ENCODE measurements at places on chromosomes 5 and 9.

GRCh38 chr5:82319651-82320376 is 41.7 kb upstream of the RPS23 start:
- no peaks in the 10 kb centered on the region for H3K4me1 ChIP-seq
- no peak overlapping the region for H3K27ac ChIP-seq
- DNase-seq: no peak
- H3K27me3 ChIP-seq: no peaks in the 10 kb centered on the region
- H3K36me3 ChIP-seq: peaks cover 7% of the 10 kb centered on the region

- peaks cover 1% of the 10 kb centered on the region for H3K27me3 ChIP-seq
- no peak overlapping the region for H3K4me3 ChIP-seq
- no peaks in the 10 kb centered on the region for H3K4me1 ChIP-seq
- DNase-seq: no peak
- H3K36me3 ChIP-seq: peaks cover 8% of the 10 kb centered on the region
These were observed 30.2 kb downstream of the FOXI1 start for GRCh38 chr5:170135796-170136490.

DNA sequence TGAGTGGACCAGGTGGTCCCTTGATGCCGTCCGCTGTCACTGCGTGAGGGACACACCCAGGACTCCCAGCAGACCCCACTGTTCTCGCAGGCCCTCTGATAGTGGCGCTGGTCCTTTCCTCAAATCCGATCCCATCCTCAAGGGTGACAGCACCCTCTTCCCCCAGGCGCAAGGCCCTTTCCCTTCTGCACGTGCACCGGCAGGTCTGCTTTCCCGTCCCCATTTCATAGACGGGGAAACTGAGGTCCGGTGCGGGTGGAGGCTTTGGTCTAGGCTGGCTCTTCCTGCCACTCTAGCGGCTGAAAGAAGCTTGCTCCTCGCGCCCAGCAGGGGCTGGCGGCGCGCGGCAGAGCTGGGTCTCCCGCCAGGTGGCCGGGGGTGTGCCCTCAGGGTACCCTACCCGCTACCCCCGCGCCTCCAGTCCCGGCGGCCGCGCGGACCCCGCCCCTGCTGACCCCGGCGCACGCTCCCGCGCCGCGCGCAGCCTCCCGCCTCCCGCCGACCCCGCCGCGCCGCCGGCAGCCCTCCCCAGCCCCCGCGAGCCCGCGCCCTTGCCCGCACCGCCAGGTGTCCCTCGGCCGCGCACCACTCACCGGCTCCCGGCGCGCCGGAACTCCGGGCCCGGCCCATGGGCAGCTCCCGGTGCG is 453 bp downstream of the RASGEF1C start:
- H3K4me3 ChIP-seq: peak overlapping the region; percentile 92
- no peaks in the 10 kb centered on the region for H3K36me3 ChIP-seq
- peak overlapping the region; percentile 34 for H3K27ac ChIP-seq
- peak; percentile 64 for DNase-seq
- peaks cover 14% of the 10 kb centered on the region for H3K27me3 ChIP-seq
- H3K4me1 ChIP-seq: peaks cover 10% of the 10 kb centered on the region

DNA sequence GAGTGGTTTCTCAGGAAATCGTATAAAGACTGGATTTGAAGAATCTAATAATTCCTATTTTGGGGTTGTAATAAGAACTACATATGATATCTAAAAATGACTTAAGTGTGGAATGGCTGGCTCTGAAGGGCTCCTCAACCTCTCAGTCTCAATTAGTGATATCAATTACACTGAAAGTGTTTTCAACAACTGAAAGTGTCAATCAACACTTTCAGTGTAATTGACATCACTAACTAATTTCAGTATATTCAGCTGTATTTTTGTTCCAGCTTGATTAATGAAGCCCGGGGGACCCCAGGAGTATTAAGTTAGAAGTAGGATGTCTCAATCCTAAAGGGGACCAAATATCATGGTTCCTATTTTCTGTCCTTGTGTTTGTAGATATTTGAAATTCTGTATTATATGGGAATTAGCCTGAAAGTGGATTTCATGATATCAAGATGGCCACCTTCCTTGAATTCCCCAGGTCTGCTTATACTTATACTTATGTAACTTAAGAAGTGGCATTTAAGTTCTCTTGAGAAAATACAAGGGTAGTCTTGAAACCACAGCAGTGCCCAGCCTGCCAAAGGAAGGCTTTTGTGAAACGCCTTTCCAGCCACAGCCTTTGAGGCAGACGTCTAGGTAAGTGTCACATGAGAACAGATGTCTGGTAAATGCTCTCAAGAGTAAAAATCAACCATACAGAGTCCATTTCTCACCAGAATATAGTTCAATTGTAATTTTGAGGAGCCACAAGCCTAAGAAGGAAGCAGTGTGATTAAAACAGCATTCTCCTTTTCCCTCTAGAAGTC is 4.6 kb downstream of the BASP1 start:
- peak overlapping the region; percentile 89 for H3K27ac ChIP-seq
- H3K27me3 ChIP-seq: peaks cover 28% of the 10 kb centered on the region
- DNase-seq: no peak
- peaks cover 41% of the 10 kb centered on the region for H3K4me1 ChIP-seq

- H3K27me3 ChIP-seq: no peaks in the 10 kb centered on the region
- H3K36me3 ChIP-seq: no peaks in the 10 kb centered on the region
- H3K4me1 ChIP-seq: no peaks in the 10 kb centered on the region
- H3K27ac ChIP-seq: no peak overlapping the region
These were observed 61.8 kb downstream of the SLC36A1 start for GRCh38 chr5:151509231-151509630.

DNA sequence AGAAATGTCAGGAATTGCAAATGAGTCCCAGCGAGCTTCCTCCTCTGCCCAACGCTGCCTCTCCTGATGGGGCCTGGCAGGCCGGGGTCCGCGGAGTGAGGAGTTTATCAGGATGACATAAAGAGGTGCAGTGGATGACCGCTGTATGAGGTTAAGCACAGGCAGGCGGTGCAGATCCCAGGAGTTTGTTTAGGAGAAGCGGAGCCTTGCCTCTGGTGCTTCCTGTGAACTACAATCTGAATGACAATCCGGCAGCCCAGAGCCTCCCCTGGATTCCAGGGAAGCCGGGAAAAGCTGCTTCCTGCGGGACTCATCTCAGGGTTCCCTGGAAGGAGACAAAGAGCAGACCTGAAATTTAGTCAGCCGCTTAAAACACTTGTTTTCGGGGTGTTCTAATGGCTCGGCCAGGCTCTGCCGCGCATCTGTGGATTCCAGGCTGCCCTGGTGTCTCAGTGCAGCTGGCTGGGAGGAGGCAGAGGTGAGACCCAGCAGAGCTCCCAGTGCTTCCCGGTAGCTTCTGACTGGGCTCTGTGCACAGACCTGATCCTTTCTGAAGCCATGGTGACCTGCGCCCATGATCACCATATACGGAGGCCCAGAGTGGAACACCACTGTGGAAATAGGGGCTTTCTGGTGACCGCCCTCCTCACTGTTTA is 69.8 kb upstream of the IRX4 start:
- H3K36me3 ChIP-seq: peaks cover 27% of the 10 kb centered on the region
- DNase-seq: no peak
- peak overlapping the region; percentile 79 for H3K27ac ChIP-seq
- peaks cover 28% of the 10 kb centered on the region for H3K4me1 ChIP-seq
- no peak overlapping the region for H3K4me3 ChIP-seq

- no peaks in the 10 kb centered on the region for H3K36me3 ChIP-seq
- H3K27ac ChIP-seq: peak overlapping the region; percentile 93
- H3K4me1 ChIP-seq: peaks cover 17% of the 10 kb centered on the region
These were observed 5.9 kb downstream of the PDLIM7 start for GRCh38 chr5:177491429-177491945.

DNA sequence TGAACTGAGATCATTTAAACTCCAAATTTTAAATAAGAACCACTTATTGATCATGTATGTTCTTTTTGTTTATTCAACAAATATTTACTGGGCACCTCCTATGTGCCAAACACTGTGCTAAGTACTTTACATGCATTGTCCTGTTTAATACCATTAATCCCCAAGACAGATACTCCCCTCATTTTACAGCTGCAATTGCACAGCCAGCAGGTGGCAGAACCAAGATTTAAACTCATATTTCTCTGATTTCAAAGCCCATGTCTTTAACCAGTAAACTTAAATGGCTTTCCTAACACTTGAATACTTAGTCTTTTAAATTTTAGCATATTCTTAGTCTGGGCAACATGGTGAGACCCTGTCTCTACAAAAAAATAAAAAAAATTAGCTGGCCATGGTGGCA is 43.4 kb upstream of the KIAA1958 start:
- DNase-seq: no peak
- no peaks in the 10 kb centered on the region for H3K36me3 ChIP-seq
- no peaks in the 10 kb centered on the region for H3K4me1 ChIP-seq
- H3K27me3 ChIP-seq: no peaks in the 10 kb centered on the region

GRCh38 chr5:142143878-142144277 is 35.3 kb downstream of the NDFIP1 start:
- H3K36me3 ChIP-seq: no peaks in the 10 kb centered on the region
- peaks cover 2% of the 10 kb centered on the region for H3K4me1 ChIP-seq
- H3K4me3 ChIP-seq: no peak overlapping the region
- DNase-seq: no peak
- H3K27me3 ChIP-seq: no peaks in the 10 kb centered on the region

- peak overlapping the region; percentile 52 for H3K4me3 ChIP-seq
- no peak overlapping the region for H3K27ac ChIP-seq
- no peaks in the 10 kb centered on the region for H3K36me3 ChIP-seq
- H3K27me3 ChIP-seq: peaks cover 19% of the 10 kb centered on the region
- peaks cover 36% of the 10 kb centered on the region for H3K4me1 ChIP-seq
- no peak for DNase-seq
These were observed 18.5 kb upstream of the FER start for GRCh38 chr5:108729242-108729615.

GRCh38 chr5:160491438-160491837 is 69.8 kb downstream of the PTTG1 start:
- H3K27ac ChIP-seq: no peak overlapping the region
- no peak overlapping the region for H3K4me3 ChIP-seq
- peaks cover 2% of the 10 kb centered on the region for H3K4me1 ChIP-seq
- H3K36me3 ChIP-seq: no peaks in the 10 kb centered on the region
- no peaks in the 10 kb centered on the region for H3K27me3 ChIP-seq

DNA sequence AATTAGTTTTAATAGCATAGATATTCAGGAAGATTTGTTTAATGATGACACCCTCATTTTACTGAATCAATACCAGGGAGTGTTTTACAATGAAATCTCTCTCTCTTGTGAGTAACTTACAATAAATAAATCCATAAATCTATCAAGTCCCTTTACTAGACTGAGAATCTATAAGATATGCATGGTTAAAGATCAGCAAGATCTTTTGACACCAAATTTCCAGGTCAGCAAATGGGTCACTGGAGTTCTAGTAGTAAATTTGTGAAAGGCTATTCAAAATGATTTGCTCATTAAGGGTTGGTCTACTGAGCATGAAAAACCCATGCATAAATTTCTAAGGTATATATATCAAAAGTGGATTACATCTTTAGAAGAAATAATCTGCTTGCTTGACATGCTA is 512.1 kb upstream of the ITGA1 start:
- no peaks in the 10 kb centered on the region for H3K27me3 ChIP-seq
- DNase-seq: no peak
- H3K4me3 ChIP-seq: no peak overlapping the region
- no peak overlapping the region for H3K27ac ChIP-seq
- H3K4me1 ChIP-seq: peaks cover 2% of the 10 kb centered on the region
